ENCODE measurements at places on chromosomes 6 and 20.
A peak's percentile ranks its signal among the peaks of the same experiment; 100 is the strongest.

DNA sequence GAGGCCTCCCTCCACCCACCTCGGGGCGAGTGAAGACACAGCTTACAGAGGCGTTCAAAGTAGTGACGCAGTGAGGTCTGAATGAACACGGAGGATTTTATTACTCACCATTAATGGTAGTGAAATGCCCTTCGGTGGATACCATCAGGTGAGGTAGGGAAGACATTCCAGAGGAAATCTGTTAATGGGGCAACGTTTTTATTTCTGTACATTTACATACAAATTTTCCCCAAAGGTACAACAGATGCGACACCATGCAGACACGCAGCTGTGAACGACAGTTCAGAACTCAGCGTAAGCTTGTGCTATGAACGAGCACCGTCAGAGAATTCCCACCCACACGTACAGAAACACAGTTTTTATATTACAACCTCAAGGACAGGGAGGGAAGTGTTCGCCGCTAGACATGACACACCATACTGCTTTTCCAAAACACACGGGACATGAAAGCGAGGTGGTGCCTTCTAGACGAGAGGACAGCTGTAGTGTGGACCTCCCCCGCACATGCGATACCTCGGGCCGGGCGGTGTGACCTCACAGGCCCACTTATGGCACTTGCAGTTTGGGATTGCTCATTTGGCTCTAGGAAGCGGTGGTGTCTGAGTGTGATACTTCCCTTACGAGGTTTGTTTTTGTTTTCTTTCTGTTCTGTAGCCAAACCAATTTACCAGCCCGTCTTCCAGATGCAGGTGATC lies 10.7 kb downstream of the PSMG4 start:
- DNase-seq, result no peak

GRCh38 chr6:148893481-148893880 lies 146.7 kb downstream of the UST start:
- no peak for DNase-seq

GRCh38 chr6:128455959-128456358 lies 64.4 kb downstream of the PTPRK start:
- DNase-seq, result no peak

GRCh38 chr20:49344975-49345374 lies 67.1 kb upstream of the ZNFX1 start:
- no peak for DNase-seq

DNA sequence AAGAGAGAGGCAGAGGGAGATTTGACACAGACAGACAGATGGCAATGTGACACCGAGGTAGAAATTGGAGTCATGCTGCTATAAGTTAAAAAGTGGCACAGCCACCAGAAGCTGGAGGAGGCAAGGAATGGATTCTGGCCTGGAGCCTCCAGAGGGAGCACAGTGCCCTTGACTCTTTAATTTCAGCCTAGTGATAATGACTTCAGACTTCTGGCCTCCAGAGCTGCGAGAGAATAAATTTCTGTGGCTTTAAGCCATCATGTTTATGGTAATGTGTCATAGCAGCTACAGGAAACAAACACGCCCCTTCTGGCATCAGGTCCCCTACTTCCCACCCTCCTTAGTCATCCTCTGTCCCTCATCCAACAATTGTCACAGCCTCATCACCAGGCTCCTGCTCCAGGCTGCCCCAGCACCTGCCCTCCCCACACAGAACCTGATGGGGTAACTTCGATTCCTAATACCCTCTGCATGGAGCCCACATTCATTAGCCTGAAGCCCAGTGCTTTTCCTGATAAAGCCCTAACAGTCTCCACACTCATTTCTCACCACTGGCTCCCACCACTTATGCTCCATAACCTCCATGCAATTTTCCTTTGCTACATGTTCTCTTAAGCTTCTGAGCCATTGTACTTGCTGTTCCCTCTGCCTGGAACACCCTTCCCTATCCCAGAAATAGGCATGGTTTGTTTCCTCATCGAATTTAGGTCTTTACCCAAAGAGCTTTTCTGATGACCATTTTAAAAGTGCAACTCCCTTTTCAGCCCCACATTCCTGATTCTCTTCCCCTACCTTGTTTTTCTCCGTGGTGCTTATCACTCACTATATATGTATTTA lies 69.7 kb upstream of the TOX2 start:
- DNase-seq, result no peak

DNA sequence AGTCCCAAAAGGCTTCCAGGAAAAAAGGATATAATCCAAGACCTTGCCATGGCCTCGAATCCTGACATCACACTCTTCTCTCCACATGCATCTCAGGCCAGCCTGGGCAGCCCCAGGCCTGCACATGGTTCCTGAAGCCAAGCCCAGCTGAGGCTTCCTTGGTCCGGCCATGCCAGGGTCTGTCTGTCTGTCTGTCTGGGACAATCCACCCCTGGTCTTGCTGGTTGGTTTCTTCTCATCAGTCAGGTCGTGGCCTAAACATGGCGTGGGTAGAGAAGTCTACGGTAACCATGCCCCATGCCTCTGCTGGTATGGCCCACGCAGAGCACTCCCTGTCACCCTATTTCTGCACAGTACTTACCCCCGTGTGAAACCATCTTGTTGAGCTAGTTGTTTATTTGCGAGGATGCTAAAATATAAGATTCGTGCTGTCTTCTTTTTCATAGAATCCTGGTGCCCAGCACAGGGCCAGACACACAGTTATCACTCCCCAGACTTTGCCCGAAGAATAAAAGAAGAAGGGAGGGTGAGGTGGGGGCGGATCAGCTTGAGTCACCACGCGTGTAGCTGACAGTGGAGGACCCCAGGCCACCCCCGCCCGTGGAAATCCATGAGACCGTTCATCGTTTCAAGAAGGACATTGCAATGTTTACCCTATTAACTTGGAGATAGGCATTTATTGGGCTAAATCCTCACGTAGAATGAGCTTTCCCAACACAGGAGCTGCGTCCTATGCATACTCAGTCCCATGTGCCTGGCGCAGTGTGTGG lies 107.2 kb downstream of the RNASET2 start:
- DNase-seq, result no peak

DNA sequence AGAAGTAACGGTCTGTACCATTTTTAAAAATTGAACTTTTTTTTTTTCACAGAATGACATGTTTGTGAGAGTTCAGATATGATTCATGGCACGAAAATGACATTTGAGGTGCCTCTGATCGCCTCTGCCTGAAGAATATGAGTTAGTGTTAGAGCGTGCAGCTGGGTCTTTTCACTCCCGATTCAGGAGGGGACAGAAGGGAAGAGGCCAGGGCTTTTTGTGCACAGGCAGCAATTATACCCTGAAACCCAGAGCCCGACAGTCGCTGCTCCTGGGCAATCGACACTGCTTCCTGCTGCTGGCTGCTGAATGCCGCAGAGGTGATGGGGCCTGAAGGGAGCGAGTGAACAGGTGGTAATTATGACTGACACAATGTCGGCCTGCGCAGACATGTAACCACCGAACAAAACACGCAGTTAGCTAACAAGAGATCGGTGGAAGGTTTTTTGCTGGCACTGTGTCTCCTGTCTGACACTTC lies 652.0 kb upstream of the NOX3 start:
- no peak for DNase-seq

DNA sequence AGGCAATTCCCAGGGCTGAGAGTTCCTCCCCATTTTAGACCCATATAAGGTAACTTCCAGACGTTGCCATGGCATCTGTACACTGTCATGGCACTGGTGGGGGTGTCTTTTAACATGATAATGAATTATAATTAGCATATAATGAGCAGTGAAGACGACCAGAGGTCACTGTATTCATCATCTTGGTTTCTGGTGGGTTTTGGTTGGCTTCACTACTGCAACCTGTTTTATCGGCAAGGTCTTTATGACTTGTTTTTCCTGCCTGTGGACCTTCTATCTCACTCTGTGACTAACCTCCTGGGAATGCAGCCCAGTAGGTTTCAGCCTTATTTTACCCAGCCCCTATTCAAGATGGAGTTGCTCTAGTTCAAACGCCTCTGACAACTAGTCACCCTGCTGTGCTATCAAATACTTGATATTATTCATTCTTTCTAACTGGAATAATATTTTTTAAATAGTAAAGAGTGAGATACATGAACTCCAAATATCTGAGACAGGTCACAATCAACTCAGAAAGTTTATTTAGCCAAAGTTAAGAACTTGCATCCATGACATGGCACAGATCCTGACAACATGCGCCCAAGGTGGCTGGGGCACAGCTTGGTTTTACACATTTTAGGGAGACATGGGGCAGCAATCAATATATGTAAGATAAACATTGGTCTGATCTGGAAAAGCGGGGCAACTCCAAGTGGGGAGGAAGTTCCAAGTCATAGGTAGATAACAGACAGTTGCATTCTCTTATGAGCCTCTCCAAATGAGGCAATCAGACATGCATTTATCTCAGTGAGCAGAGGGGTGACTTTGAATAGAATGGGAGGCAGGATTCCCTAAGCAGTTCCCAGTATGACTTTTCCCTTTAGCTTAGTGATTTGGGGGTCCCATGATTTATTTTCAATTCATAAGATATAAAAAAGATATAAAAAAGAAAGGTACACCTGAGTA lies 1.2 kb upstream of the UFL1 start:
- no peak for DNase-seq

DNA sequence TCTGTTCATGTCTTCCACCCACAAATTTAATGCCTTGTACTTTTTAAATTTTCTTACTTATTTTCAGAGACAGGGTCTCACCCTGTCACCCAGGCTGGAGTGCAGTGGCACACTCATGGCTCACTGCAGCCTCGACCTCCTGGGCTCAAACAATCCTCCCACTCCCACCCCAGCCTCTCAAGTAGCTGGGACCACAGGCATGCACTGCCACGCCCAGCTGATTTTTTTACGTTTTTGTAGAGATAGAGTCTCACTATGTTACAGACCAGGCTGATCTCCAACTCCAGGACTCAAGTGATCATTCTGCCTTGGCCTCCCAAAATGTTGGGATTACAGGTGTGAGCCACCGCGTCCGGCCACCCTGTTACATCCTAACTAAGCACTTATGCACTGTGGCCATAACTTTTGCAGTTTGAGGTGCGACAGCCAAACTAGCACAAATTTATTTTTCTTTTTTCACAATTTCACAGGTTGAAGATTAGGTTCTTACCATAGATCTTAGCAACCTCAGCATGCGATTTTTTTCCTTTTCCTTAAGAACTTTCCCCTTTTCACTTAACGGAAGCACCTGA lies 92.1 kb downstream of the EPB41L2 start:
- no peak for DNase-seq

GRCh38 chr6:128161263-128161662 lies 260.4 kb upstream of the THEMIS start:
- DNase-seq, result no peak

DNA sequence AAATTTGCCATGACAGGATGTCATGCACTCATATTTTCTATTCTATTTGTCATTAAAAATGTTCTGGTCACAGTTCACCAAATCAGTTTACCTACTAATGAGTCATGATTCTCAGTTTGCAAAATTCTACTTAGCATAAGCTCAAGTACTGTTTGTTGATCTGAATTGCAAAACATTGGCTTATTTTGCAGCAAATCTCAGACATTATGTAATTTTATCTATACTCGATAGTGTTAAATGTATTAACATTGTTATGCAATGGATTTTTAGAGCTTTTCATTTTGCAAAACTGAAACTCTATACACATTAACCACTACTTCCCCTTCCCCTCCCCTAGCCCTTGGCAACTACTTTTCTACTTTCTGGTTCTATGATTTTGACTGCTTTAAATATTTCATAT lies 213.8 kb upstream of the ZFP64 start:
- DNase-seq, result no peak

- DNase-seq, result peak; percentile 79
These were observed 9.7 kb downstream of the BACH2 start for GRCh38 chr6:90286884-90287488.
